Right forelimb (tissue), 1 donor: ENCODE measurements at places on chromosomes 5 and 9.

DNA sequence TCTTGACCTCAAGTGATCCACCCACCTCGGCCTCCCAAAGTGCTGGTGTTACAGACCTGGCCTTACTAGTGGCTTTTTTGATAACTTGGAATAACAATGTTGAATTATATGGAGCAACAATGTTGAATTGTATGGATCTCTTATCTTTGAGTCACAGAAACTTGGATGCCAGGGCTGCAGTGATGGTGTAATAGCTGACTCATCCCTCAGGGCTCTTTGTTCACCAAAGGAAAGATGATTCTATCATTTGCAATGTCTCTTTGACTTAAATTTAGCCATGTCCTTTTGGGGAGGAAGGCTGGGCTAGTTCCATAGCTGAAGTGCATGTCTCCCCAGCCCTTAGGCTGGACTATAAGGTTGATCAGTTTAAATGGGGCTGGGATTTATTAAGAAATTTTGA, 172.3 kb downstream of the PDZD2 start:
- DNase-seq, result no peak

GRCh38 chr5:109962882-109963603, 273.3 kb downstream of the MAN2A1 start:
- DNase-seq, result no peak

DNA sequence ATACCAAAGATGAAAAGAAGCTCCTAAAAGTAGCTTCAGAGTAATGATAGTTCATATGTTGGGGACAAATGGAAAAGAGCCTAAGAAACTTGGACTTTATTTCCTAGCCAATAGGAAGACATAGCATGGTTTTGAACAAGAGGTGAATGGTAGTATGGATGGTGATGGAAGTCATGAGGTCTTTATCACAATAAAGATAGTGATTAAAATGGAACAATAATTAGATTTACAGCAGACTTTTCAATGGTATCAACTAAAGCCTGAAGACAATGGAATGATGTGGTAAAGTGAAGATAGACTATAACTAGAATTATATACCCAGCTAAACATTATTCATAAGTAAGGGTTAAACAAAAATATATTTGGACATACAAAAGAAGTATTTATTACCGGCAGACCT, 131.2 kb downstream of the RAB3C start:
- DNase-seq, result no peak

DNA sequence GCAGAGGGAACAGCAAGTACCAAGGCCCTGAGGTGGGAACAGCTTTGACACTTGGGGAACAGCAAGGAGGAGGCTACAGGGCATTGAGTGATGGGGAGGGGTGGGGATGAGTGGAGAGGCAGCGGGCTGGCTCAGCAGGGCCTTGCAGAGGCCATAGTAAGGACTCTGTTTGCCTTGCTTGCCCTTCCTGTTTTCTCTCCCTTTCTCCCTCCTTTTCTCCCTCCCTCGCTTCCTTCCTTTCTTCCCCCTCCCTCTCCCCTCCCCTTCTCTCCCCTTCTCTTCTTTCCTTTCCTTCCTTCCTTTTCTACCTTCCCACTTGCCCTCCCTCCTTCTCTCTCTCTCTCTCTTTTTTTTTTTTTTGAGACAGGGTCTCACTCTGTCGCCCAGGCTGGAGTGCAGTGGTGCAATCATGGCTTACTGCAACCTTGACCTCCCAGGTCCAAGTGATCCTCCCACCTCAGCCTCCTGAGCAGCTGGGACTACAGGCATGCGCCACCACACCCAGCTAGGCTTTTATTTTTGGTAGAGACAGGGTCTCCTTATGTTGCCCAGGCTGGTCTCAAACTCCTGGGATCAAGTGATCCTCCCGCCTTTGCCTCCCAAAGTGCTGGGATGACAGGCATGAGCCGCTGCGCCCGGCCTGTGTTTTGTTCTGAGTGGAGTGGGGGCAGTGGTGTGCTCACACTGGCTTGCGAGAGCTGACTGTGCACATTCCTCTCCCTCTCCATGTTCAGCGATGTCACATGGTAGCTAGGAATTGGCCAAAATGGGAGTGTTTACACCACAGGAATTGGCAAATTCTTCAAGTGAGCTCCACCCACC, 17.1 kb downstream of the IER5L start:
- no peak for DNase-seq

DNA sequence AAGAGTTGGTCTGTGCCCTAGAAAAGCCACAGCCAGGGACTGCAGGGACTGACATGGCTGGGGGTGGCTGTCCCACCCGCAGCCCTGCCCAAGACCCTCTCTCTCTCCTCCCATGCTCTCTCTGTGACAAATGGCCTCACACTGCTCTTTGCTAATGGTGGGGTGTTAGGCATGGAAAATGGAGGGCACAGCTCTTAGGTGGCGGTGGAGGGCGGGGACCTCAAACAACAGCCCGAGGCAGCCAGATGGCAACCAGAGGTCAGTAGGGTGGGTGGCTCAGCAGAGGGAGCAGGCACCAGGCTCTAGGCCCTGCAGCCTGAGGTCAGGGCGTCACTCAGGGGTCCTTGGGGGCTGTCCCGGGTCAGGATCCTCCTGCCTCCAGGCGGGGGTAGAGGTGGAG, 73.9 kb upstream of the DAB2IP start:
- DNase-seq, result no peak

- peak; percentile 66 for DNase-seq
These were observed 44.9 kb upstream of the STXBP1 start for GRCh38 chr9:127567035-127567729.

GRCh38 chr9:135924628-135925338, 17.4 kb upstream of the CAMSAP1 start:
- DNase-seq, result no peak

GRCh38 chr9:89679016-89679415, 74.2 kb downstream of the GADD45G start:
- no peak for DNase-seq

- DNase-seq, result no peak
These were observed 36.1 kb upstream of the MYOT start for GRCh38 chr5:137831526-137831925.

DNA sequence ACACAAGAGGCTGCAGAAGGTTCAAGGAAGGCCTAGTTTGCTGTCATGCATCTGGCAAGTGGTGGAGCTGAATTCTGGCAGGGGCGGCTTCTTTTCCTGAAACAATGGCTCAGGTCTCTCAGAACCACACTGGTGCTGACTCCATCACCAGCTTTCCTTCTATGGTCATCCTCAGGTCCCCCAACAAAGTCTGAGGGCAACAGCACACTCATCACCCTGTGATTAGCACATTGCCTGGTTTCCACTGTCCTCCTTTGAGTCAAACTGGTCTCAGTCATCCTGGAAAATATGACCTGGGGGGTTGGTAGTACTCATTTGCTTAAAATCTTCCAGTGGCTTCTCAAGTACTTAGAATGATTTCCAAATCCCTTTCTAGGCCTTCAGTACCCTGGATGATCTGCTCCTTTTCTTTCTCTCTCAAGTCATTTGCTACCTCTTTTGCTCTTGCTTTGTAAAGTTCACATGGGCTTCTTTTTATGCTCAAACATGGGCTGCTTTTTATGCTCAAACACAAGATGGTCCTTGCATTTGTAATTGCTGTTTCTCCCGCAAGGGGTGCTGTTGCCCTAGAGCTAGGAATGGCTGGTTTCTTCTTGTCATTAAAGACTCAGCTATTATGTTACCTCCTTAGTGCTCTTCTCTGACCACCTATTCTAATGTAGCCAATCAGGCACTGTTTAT, 144.9 kb downstream of the ALDH1A1 start:
- DNase-seq, result no peak

DNA sequence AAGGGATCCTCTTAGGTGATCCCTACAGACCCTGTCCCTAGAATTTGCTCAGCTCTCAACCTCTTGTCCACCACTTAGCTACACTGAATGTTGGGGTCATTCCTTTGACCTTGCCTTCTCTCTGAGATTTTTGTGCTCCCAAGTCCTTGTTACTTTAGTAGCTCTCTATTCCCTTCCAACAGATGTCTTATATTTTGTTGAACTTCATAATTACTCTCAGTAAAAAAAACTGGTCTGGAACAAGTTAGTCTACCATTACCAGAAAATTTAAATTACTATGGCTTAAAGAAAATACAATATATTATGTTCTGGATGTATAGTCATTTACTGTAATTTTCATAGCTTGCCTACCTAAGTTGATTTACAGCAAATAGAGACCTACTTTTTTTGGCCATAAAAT, 23.5 kb upstream of the RANBP3L start:
- no peak for DNase-seq

DNA sequence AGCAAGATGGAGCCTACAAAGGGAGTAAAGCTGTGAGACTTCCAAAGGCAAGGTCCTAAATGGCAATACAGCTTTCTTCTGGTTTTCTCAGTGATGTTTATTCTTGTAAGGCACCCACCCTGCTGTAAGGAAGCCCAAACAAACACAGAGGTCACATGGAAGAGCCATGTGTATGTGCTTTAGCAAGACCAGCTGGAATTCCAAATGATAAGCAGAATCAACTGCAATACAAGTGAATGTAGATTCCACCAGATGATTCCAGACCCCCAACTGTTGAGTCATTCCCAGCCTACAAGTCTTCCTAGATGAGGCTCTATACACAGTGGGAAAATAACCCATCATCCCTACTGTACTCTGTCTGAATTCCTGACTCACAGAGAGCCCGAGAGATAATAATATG, 122.8 kb downstream of the DEPDC1B start:
- no peak for DNase-seq

GRCh38 chr5:10637944-10638343, 74.1 kb downstream of the ANKRD33B start:
- DNase-seq, result peak; percentile 13

DNA sequence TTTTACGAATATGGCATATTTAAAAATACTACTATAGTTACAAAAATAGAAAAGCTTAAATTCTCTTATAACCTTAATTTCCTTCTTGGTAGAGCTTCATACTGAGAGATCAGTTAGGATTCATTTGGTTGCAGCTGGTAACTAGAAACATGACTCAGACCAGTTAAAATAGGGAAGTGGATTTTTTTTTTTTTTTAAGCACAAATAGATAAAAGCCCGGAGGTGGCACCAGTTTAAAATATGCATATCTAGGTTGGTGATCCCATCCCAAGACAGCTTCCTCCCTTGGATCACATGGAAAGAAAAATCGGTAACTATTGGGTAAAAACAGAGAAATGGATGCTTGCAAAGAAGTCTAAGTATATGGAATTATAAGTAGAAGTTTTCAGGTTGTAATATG, 1634.3 kb downstream of the MAT2B start:
- no peak for DNase-seq

DNA sequence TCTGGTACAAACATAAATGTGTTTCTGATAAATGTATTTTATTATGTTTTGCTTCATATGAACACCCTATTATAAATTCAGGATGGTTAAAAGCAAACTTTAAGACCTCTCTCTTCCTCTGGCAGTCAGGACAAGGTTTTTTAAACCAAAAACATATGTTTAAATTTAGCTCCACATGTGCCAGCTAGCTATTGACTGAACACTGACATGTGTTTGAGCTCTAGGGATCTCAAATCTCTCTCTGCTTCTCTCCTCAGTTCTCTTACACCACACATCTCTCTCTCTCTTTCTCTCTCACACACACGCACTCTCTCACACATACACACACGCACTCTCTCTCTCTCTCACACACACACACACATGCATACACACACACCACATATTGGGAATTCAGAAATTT, 150.1 kb upstream of the RFX3 start:
- DNase-seq, result no peak

DNA sequence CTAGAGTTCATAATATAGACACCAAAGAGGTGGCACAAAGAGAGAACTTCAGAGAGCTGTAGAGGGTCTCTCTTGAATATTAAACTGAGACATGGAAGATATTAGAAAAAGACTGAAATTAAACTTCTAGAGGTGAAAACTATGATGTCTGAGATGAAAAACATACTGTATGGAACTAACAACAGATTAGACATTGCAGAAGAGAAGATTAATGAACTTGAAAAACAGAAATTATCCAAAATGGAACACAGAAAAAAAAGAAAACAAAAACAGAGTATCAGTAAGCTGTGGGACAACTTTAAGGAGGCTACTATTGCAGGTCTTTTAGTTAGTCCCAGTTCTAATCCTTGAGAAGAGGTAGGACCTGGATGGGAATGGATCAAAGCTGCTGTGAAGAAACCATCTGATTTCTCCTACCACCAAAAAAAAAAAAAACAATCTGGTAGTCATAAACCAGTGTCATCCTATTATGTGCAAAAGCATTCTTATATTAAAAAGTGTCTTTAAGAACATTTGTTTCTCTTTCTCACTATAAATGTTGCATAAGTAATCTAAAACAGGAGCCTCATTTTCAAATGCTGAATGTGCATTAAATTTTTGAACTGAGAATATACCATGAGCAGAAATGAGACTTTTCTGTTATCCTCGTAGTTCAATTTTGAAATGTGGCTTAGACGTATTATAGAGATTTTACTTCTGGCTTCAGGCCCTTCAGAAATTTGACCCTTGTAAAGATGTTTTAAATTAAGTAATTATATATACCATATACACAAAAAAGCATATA, 96.2 kb downstream of the ERMP1 start:
- DNase-seq, result no peak

DNA sequence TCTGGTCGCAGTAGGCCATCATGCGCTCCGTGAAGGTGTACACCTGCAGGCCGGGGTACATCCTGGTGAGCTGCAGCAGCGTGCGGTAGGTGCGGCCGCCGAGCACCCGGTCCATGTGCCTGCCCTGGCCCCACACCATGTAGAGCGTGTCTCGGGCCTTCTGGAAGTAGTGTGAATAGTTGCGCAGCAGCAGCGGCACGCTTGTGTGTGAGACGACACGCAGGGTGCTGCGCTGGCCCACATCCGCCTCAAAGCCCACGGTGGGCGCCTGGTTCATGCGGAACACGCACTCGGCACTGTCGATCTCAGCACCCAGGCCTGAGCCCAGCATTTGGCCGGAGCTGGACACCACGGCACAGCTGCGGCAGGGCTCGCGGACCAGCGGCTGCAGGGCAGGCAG, 4.5 kb downstream of the ST6GALNAC4 start:
- no peak for DNase-seq

- no peak for DNase-seq
These were observed 31.0 kb upstream of the HMCN2 start for GRCh38 chr9:130234340-130235260.

- no peak for DNase-seq
These were observed 162.8 kb downstream of the FAM174A start for GRCh38 chr5:100697970-100698369.

- no peak for DNase-seq
These were observed 34.1 kb downstream of the ZNF483 start for GRCh38 chr9:111559000-111559610.

- no peak for DNase-seq
These were observed 6.4 kb downstream of the FABP6 start for GRCh38 chr5:160235731-160236130.

GRCh38 chr9:113619491-113620376, 156.2 kb downstream of the RGS3 start:
- peak; percentile 43 for DNase-seq

GRCh38 chr9:134809826-134810225, 70.8 kb upstream of the FCN2 start:
- no peak for DNase-seq

DNA sequence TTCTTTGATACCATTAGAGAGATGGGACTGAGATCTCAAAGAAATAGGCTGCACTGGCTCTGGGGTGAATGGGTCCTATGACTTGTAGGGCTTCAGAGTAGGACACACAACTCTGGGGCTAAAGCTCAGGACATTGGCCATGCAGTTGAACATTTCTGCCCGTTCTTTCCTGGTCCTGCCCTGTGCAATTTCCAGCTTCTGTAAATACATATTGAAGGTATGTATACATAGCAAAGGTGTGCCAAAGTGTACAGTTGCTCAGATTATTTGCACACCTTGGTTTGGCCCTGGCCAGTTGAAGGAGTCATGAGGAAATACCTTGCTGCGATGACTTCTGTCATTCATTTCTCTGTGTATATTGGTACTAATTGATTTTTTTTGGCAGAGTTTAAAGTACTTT, 52.8 kb upstream of the TAF11L2 start:
- DNase-seq, result no peak
